ENCODE measurements at places on chromosomes 5 and 9.

GRCh38 chr5:170623576-170624181 is 119.9 kb downstream of the KCNIP1 start:
- no peak for DNase-seq

DNA sequence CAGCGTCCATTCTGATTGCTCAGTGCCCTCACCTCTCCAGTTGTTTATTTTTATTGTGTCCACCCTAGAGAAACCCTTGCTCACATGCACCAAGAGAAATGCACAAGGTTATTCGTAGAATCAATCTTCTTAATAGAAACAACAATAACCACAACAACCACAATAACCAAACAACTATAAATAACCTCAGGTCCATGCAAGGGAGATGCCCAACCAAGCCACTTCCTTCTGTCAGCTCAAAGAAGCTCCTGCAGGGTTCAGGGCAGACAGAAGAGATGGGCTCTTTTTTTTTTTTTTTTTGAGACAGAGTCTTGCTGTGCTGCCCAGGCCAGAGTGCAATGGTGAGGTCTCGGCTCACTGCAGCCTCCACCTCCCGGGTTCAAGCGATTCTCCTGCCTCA is 14.9 kb upstream of the TCOF1 start:
- no peak for DNase-seq

DNA sequence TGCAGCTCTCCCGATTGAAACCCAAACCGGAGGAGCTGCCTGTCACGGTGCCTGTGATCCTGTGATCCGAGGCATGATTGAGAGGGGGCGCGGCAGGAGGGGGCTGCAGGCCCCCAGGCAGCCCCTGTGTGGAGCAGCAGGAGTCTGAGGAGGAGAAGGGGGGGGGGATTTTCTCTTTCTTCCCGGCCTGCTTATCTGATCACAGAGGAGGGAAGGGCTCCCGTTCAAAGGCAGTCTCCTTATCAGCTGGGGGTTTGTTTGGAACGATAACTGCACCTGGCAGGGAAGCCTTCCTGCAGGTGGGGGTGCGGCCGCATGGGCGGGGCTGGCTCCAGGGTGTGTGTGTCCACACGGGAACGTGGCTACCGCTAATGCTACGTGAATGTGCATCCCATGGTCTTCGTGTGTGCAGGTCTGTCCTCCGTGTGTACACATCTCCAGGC is 38.4 kb downstream of the LMX1B start:
- DNase-seq: no peak

DNA sequence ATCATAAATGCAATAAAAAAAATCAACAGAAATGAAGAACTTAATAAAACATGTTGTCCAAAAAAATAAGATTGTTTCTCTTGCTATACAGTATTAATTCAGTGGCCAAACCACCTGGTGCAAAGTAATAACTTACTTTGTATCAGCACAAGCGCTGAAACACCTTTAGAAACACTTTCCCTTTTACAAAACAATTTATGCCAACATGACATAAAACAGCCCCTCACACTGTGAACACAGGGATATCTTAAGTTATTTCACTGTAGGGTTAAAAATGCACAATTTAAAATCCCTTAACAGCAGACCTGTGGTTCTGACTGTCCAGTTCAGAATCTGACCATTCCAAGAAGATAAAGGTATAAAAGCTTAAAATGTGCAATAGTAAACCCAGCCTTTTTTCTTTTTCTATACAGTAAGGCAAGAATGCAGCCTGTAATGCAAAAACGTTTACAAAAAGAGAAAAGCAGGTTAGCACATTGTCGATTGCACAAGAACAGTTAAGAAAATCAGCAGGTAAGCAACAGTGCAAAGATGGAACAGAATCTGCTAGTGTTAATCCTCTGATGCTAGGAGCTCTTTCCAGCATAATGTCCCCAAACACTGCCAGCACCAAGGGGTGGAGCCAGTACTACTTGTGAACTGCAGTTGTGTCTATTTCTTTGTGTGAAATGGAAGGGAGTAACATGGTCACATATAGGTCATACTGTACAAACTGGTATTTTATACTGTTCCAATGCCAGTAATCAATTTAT is 21.6 kb downstream of the RAB14 start:
- no peak for DNase-seq

DNA sequence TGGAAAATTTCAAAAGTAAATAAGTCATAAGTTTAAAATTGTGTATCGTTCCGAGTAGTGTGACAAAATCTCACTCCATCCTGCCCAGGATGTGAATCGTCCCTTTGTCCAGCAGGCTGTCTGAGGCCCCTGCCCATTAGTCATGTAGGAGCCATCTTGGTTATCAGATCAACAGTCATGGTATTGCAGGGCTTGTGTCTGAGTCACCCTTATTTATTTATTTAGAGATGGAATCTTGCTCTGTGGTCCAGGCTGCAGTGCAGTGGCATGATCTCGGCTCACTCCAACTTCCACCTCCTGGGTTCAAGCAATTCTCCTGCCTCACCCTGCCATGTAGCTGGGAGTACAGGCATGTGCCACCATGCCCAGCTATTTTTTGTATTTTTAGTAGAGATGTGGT is 30.2 kb downstream of the ITGA2 start:
- no peak for DNase-seq

DNA sequence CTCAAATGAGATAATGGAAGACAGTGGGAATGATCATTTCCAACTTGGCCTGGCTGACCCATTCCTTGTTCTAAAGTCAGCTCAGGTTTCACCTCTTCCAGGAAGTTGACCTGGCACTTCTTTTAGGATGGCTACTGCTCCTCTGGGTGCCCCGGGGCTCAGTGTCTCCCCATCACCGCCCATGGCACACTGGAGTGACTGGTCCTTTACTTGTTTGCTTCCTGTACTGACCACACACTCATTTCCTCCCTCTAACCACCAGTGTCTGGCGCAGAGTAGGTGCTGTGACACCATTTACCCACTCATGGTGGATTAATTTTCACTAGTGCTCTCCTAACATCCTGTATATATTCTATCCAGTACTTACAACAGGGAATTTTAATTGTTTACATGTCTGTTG is 183.5 kb downstream of the CDK5RAP2 start:
- DNase-seq: no peak

DNA sequence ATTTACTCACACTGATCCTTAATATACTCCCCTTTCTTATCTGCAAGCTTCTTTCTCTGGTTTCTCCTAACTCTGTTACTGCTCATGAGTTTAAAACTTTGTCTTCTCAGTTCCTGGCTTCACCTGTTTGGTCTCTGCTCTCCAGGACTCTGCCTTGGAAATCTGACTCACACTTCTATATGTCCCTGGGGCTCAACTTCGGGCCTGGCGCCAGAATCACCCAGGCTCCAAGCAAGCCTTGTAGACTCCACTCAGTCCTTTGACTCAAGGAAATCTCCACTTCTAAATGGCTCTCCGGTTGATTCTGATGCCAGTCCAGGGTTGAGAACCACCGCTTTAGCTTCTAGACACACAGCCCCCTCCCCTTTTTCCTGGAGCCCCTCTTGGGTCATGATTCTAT is 57.8 kb downstream of the TMC1 start:
- DNase-seq: no peak

DNA sequence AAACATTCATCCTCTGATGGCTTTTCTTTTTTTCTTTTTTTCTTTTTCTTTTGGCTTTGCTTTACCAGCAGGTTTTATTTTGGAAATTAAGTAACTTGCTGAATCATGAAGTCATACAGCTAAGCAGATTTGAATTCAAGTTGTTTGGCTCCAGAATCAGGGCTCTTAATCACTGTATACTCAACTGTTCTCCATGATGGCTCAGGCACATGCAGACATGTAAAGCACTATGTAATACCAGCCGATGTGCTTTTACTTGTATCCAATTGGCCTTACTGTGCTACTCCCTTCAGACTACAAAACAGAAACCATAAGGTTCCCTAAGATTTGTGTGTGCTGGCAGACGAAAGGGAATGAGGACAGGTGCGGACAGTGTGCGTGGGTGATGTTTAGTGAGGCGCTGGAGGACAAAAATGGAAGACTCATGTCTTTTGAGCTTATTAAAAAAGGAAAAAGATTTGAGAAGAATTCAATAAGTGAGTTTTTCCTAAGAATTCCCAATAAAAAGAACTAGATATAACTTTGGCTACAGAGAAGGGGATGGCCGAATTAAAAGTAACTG is 44.7 kb upstream of the OTP start:
- no peak for DNase-seq

DNA sequence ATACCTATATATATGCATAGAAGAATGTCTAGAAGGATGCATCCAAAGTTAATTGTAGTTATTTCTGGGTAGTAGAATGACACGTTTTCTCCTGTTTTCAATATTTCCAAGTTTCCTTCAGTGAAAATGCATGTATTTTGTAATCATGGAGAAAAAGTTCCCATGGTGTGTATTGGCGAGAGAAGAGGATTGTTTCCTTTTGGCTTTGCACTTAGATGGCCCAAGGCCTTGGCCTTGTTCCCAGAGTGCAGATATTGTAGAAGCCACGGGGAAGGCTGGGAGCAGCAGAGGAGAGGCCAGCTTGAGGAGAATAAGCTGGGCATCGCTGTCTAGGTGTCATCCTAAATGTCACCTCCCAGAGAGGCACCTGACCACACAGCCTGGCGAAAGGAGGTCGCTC is 44.0 kb downstream of the IRF1 start:
- DNase-seq: no peak

- DNase-seq: no peak
Observed at GRCh38 chr5:143350341-143350740, 53.1 kb downstream of the NR3C1 start.

GRCh38 chr5:38672059-38672788 is 115.8 kb upstream of the LIFR start:
- DNase-seq: no peak

GRCh38 chr9:82467436-82467835 is 478.9 kb downstream of the SPATA31D1 start:
- DNase-seq: no peak

DNA sequence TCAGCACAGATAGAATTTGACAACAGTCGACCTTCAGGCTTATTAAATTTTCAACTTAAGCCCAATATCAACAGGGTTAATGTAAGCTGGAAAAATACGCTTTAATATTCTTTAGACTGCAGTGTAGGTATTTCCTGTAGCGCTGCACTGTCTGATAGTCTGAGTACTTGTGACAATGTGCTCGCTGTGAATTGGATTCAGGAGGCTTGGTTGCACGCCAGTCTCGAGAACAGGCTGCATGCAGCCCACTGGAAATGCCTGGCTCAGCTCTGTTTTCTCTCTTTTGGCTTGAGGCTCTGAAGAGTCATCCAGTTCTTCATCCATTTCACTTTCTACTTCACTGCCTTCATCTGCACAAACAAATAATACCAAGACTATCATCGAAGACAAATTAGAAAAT is 300.9 kb downstream of the RFX3 start:
- no peak for DNase-seq

GRCh38 chr9:84978661-84979060 is 309.1 kb downstream of the NTRK2 start:
- no peak for DNase-seq

DNA sequence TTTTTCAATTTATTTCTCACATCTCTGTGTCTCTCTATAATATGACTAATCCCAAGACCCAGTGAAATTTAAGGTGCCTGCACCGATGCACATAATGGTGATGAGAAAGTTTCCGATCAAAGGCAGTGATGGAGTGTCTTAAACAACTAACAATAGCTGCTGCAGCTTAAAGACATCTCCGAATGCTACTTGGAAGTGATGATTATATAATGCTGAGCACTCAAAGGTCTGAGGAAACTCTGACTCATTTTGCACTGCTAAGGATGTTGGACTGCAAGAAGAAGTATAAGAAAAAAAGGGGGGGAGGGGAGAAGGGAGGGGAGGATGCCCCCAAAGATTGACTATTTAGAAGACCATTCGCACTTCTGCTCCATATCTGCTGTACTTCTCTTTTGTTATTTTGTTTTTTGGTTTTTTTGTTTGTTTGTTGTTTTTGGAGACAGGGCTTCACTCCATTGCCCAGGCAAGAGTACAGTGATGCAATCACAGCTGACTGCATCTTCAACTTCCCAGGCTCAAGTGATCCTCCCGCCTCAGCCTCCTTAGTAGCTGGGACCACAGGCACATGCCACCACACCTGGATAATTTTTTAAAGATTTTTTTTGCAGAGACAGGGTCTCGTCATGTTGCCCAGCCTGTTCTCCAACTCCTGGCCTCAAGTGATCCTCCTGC is 192.2 kb downstream of the HSD17B3 start:
- no peak for DNase-seq

DNA sequence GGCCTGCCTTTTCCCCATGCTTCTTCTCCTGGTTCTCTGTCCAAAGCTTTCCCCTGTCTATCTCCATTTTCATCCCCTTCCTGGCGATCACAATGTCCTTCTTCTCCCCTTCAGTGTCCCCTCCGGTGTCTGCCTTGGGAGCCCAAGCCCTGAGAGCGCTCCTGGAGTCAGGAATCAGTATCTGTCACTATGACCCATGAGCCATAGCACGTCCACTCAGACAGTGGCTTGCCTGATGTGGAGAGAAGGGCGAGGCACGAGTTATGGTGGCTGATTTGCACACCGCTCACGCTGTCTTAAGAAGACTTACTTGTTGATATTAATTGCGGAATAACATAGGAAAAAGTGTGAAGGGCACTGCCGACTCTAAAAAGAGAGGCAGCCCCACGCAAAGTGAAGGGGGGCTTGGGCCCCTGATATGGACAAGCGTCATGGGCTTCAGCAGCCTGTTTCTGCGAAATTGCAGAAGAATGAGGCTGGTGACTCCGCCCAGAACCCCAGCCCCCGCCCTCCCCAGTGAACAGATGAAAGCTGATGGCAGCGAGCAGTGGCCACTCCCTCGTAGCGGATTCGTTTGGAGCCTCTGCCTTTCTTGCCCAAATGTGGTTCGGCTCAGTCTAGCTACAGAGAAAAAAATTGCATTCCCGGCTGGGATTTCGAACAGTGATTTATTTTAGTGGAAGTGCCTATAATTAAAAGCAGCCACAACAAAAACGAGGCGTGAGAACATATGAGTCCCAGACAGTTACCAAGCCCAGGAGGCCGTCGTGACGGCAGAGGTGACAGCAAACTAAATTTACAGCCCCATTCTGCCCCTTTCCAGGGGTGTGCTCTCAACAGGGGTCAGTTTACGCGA is 149.8 kb downstream of the ICE1 start:
- no peak for DNase-seq

GRCh38 chr5:61918611-61919010 is 387.4 kb upstream of the KIF2A start:
- DNase-seq: no peak

GRCh38 chr5:124698770-124699169 is 47.7 kb downstream of the ZNF608 start:
- no peak for DNase-seq

DNA sequence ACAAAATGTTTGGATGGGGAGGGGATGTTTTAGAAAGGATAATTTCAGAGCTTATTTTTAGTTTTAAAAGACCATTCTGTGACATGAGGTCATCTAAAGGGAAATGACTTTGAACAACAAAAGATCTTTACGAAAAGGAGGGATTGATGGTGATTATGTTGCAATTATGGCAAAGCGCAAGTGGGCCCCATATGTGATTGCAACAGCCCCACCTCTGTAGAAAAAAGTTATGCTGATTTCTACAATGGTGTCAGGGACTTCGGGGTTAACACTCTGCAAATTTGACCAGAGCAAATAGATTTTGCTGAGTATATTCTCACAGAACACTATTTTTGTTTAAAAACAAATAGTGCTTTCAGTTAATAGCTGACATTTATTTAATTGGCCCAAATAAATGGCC is 312.8 kb downstream of the NSG2 start:
- no peak for DNase-seq

All from CD4-positive, alpha-beta T cell treated with Interleukin-17A for 1 hour (primary cell).